Heart right ventricle (tissue), 16 donors: ENCODE measurements at places on chromosomes 4 and X. TPM values are rescaled to one million over a fixed set of nuclear protein-coding genes. Genes with fewer than 3 reads are reported as not detected.

GRCh38 chr4:169664615-169665014 lies 44.2 kb downstream of the CLCN3 start:
- H3K27ac ChIP-seq, result no peak overlapping the region
- DNase-seq, result no peak
- H3K4me3 ChIP-seq, result no peak overlapping the region
- no peaks in the 10 kb centered on the region for H3K27me3 ChIP-seq

The AMTN gene
- total RNA-seq, result not detected

DNA sequence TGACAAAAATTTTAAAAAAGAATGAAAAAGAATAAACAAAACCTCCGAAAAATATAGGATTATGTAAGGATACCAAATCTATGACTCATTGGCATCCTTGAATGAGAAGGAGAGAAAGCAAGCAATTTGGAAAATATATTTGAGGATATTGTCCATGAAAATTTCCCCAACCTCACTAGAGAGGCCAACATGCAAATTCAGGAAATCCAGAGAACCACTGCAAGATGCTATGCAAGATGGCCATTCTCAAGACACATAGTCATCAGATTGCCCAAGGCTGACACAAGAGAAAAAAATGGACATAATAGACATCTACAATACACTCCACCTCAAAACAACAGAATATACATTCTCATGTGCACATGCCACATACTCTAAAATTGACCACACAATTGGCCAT lies 135.9 kb upstream of the SPANXB1 start:
- H3K27ac ChIP-seq, result no peak overlapping the region
- DNase-seq, result no peak
- H3K4me1 ChIP-seq, result no peaks in the 10 kb centered on the region
- no peak overlapping the region for H3K4me3 ChIP-seq
- H3K36me3 ChIP-seq, result no peaks in the 10 kb centered on the region

- no peaks in the 10 kb centered on the region for H3K27me3 ChIP-seq
- peaks cover 63% of the 10 kb centered on the region for H3K36me3 ChIP-seq
- no peak for DNase-seq
- H3K27ac ChIP-seq, result no peak overlapping the region
- no peak overlapping the region for H3K4me3 ChIP-seq
Observed at GRCh38 chr4:102537269-102537668, 36.1 kb downstream of the NFKB1 start.

- H3K27me3 ChIP-seq, result no peaks in the 10 kb centered on the region
- peak; percentile 40 for DNase-seq
- no peak overlapping the region for H3K27ac ChIP-seq
- no peak overlapping the region for H3K4me3 ChIP-seq
- H3K36me3 ChIP-seq, result no peaks in the 10 kb centered on the region
Observed at GRCh38 chrX:151722241-151722846, 6.5 kb downstream of the FATE1 start.

GRCh38 chrX:46573892-46574773 lies 568 bp downstream of the CHST7 start:
- peak overlapping the region; percentile 47 for H3K27ac ChIP-seq
- H3K4me1 ChIP-seq, result peaks cover 19% of the 10 kb centered on the region
- no peaks in the 10 kb centered on the region for H3K27me3 ChIP-seq
- H3K36me3 ChIP-seq, result no peaks in the 10 kb centered on the region
- H3K4me3 ChIP-seq, result peak overlapping the region; percentile 65

The SPIN3 gene
- 3.3 TPM for total RNA-seq

DNA sequence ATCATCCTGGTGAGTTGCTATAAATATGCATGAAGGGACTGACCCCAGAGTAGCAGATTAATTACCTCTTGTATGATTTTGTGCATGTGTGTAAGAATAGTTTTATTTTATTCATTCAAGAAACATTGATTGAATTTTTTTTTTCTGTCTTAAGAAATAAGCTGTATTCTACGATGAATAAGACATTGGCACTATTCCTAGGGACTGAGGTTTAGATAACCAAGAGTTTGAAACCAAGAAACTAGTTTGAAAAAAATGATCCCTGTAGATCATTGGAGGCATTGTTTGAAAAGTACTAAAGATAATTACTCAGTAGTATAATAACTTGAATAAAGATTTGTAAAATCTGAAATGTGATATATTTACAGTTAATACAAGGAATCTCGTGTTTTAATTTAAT lies 1086.9 kb downstream of the PCDH7 start:
- no peaks in the 10 kb centered on the region for H3K4me1 ChIP-seq
- no peaks in the 10 kb centered on the region for H3K27me3 ChIP-seq
- H3K4me3 ChIP-seq, result no peak overlapping the region
- no peak overlapping the region for H3K27ac ChIP-seq
- no peaks in the 10 kb centered on the region for H3K36me3 ChIP-seq

- H3K27me3 ChIP-seq, result no peaks in the 10 kb centered on the region
- H3K36me3 ChIP-seq, result no peaks in the 10 kb centered on the region
- H3K4me1 ChIP-seq, result no peaks in the 10 kb centered on the region
Observed at GRCh38 chr4:130071746-130072145, 975.8 kb downstream of the C4orf33 start.

The CFI gene
- total RNA-seq, result 7.6 TPM
